HTR-8/SVneo (cell line): ENCODE measurements at places on chromosomes 11 and 22.

DNA sequence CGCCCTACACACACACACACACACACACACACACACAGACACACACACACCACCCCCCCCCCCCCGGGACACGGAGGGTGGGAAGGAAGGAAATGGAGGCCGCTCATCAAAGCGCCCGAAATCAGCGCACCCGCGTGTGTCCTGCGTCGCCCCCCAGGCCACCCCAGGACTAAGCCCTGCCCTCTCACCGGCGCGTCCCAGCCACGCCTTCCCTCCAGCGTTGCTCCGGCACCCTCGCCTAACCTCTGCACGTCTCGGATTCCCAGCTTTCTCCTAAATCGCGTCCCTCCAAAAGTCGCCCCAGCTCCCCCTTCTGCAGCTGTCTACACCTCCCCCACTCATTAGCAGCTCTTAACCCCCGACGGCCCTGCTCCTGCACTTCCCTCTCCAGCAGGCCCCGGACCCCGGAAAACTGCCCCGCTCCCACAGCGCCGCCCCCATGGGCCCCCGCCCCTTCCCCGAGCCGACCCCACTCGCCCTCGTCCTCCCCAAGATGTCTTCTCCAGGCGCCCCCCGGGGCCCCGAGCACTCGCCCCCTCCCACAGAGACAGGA, 557 bp downstream of the PACSIN2 start:
- no peak for DNase-seq

DNA sequence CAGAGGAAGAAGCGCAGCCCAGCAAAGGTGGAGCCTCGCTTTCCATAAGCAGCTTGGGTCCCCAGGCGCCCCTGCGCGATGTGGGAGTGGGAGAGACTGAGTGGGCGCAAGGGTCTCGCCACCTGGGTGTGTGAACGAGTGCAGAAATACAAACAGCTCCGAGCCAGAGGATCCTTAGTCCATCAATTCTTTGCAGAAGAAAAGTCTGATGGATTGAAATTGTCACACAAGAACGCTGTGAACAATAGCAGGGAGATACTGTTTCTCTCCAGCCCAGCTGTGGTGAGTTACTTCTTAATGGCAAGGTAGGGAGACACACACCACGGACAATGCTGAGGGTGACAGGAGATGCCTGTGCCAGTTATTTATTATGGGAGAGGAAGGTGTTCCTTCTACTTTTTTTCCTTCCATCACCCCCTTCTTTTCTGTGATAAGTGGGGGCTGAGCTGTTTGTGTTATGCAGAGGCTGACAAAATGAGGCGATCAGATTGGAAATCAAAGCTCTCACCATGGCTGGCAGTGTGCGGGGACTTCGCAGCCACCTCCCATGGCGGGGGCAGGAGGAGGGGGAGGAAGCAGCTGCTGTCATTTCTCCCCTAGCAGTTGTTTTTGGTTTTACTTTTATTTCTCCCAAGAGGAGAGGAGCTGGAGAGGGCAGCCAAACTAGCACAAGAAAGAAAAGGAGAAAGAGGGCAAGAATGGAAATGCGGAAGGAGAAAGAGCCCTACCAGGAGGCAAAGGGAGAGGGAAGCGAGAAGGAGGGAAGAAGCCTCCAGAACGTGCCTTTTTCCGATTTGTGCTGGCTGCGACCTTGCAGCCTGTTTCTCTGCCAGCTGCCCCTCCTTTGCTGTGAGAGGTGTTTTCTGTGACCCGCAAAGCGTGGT, 755.8 kb downstream of the NTM start:
- no peak for DNase-seq

- DNase-seq = no peak
Observed at GRCh38 chr11:67541198-67541597, 18.0 kb upstream of the CABP2 start.

GRCh38 chr11:104772806-104773241, 125.4 kb downstream of the CASP12 start:
- DNase-seq = peak; percentile 77

GRCh38 chr11:110873975-110874374, 161.7 kb upstream of the ARHGAP20 start:
- DNase-seq = no peak

DNA sequence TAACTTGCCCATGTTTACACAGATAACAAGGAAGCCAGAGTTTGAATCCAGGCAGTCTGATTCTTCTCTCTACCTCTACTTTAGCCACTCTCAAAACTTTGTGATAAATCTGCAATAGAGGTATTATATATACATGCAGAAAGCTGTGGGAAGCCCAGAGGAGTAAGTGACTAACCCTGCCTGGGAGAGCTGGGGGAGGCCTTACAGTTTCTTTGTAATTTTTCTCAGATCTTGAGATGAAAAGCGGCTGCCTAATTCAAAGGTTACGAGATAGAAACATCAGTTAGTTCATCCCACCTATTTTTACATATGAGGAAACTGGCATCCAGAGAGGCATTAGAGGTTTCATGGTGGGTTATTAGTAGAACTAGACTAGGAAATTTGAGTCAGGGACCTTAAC, 4.9 kb downstream of the STIM1 start:
- no peak for DNase-seq

GRCh38 chr11:63564784-63565350, 1.7 kb upstream of the PLAAT2 start:
- DNase-seq = no peak

DNA sequence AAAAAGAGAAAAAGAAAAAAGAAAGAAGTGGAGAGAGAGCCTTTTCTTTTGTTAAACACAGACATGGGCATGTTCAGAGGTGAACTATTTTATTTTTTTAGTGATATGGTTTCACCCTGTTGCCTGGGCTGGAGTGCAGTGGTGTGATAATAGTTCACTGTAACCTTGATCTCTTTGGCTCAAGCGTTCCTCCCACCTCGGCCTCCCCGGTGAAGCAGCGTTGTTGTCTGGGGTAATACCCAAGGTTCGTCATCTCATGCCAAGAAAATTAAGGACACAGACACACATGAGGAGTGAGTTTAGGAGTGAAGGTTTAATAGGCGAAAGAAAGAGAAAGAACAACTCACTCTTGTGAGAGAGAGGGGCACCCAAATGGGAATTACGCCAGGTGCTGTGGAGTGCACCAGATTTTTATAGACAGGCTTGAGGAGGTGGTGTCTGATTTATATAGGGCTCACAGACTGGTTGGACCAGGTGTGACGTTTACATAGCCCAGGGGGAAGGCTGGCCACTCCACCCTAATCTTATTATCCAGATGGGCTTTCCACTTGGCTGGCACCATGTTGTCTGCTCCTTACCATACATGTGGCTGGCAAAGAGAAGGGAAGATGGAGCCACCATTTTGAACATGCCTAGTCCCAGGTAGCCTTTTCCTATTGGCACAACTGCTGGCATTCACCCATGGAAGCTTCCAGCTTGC, 42.3 kb downstream of the GRAMD1B start:
- DNase-seq = no peak

GRCh38 chr11:36395978-36396736, 100.1 kb downstream of the PRR5L start:
- no peak for DNase-seq

DNA sequence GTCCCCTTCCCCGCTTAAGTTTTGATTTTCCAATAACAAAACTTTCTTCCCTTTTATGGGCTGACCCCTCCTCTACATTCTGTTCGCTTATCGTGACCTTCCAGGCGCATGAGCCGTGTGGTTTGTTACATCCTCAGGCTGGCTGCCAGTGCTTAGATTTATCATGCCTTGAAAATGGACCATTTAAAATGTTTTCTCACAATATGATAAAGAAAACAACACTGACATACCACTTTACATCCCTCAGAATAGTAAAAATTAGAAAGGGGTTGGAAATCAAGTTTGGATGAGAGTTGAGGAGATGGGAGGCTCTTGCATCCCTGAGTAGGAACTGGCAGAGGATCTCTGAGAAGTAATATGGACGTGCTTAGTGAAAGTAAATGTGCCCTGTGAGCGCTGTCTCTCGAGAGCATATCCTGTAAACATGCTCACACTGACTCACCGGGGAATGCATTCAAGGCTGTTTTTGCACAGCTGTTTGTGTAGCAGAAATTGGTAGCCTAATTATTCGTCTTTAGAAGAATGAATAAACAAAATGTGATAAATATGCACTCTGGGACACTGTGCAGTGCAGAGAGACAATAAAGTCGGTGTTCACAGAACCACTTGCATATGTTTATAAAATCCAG, 17.1 kb upstream of the TOLLIP start:
- no peak for DNase-seq

DNA sequence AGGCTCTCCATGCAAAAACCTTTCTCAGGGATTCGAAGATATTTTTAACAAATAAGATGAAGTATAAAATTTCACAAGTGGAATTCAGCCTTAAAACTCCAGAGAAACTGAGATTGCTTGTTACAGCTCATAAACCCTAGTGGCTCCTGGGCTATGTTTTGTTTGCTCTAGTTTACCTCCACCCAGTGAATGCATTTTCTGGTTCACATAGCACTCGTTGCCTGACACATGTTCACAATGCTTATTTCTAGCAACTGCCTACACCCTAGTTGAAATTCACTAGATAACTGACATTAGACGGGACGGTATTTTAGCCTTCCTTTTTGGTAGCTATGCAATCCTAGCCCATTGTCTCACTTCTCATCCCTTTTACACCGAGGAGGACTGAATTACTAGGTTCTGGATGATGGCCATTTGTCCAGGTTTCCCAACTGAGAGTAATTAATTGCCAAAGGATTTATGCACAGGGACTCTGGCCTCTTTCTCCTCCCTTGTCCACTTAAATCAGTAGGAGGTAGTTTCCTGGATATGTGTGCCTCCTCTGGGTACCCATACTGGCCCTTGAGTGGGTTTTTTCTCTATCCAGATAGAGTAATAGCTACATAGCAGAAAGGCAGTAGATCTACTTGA, 951.6 kb downstream of the DLG2 start:
- DNase-seq = no peak

DNA sequence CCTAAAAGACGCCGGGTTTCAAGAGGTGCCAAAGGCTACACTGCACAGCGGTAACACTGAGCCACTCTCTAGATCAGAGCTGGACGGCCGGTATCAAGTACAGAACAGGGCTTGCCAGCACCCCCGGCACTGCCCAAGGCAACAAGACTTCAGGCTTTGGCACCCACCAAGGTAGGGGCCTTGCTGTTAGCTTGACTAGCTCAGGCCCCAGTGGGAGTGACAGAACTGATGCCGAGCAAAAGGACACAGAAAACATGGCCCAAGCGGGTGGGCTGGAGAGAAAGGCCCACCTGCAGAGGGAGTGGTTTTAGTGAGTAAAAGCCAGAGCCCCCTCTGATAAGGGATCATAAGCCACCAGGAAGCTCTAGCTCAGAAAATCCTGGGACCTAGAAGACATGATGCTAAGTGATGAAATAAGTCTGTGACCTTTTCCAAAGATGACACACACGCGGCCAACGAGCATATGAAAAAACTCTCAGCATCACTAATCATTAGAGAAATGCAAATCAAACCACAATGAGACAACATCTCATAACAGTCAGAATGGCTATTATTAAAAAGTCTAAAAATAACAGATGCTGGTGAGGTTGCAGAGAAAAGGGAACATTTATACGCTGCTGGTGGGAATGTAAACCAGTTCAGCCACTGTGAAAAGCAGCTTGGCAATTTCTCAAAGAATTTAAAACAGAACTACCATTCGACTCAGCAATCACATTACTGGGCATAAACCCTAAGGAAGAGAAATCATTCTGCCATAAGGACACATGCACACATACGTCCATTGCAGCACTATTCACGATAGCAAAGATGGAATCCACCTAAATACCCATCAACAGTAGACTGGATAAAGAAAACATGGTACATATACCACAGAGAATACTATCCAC, 12.9 kb downstream of the EHD1 start:
- no peak for DNase-seq

GRCh38 chr22:36982136-36982535, 37.1 kb downstream of the TST start:
- no peak for DNase-seq

DNA sequence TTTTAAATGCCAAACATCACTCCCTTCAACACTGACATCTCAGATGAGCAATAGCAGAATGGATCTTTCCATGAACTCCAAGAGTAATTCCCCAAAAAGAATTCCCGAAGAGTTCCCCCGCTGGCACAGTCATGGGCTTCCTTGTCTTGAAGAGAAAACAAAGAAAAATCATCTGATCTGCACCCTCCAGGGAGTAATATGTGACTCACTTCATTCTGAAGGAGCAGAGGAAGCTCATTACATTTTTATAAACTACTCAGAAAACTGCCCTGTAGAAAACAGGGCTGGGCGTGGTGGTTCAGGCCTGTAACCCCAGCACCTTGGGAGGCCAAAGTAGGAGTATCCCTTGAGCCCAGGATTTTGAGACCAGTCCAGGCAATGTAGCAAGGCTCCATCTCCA, 35.7 kb downstream of the CELSR1 start:
- peak; percentile 60 for DNase-seq

- no peak for DNase-seq
Observed at GRCh38 chr11:85723088-85723487, 37.1 kb upstream of the CCDC89 start.

DNA sequence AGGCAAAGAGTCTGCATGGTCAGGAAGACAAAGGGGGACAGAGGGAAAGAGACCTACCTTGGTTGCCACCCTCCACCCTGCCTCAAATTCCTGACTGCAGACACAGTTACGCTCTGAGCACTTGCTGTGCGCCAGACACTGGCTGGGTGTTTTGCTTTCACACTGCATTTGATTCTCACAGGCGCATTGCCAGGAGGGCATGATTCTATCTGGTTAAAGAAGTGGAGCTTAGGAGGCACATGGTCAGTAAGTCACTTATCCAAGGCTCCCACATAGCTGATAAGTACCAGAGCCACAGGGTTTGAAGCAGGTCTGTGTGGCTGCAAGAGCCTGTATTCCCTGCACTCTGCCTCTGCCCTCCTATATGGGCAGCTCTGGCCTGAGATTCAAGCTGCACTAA, 103.9 kb downstream of the TIMP3 start:
- DNase-seq = no peak

GRCh38 chr22:24686280-24686679, 83.3 kb downstream of the GGT1 start:
- no peak for DNase-seq

GRCh38 chr11:73099512-73100266, 42.4 kb downstream of the FCHSD2 start:
- no peak for DNase-seq

DNA sequence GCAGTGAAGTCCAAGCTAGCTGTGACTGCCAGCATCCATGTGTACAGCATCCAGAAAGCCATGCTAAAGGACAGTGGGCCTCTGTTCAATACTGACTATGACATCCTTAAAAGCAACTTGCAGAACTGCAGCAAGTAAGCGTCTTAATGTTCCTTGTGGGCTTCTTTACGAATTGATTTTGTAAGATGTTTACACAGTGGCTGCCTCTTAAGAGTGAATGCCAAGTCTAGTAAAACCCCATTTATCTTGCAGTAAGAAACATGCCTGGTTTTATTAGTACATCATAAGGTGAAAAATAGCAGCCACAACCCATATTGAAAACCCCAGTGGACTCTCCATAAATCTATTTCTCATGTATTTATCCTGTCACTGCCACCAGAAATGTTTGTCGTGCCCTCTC, 20.5 kb downstream of the POLD3 start:
- no peak for DNase-seq
